ENCODE measurements at places on chromosomes 7 and 10.

DNA sequence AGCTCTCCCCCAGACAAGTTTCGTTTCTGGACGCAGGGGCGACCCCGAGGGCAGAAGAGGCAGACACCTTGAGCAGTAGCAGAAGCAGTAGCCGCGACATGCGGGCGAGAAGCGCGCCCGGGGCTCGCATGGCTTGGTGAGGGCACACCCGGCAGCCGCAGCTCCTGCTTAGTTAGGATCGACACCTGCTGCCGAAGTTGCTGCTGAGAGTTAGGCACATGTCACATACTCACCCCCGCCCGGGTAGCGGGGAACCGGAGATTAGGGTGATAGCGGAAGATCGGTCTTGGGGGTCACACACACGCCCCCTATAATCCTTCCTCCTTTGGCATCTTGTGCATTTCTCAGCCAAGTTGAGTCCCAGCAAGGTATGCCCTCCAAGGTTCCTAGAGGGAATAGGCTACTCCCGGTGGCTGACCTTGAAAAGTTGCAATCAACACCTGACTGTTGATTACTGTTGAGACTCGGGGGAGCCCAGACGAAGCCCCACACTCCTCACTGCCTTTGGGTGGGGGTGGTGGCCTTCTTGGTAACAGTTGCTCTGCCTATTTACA lies 668 bp downstream of the GPR37 start:
- DNase-seq = no peak

- no peak for DNase-seq
Observed at GRCh38 chr7:123533929-123534382, 439 bp downstream of the IQUB start.

- peak; percentile 98 for DNase-seq
Observed at GRCh38 chr7:2018569-2019460, 213.9 kb downstream of the MAD1L1 start.

GRCh38 chr7:29401769-29402168 lies 161.9 kb upstream of the PRR15 start:
- no peak for DNase-seq

- DNase-seq = peak; percentile 28
Observed at GRCh38 chr7:65809259-65809981, 63.5 kb upstream of the VKORC1L1 start.

GRCh38 chr7:2403718-2404648 lies 572 bp downstream of the CHST12 start:
- peak; percentile 60 for DNase-seq

DNA sequence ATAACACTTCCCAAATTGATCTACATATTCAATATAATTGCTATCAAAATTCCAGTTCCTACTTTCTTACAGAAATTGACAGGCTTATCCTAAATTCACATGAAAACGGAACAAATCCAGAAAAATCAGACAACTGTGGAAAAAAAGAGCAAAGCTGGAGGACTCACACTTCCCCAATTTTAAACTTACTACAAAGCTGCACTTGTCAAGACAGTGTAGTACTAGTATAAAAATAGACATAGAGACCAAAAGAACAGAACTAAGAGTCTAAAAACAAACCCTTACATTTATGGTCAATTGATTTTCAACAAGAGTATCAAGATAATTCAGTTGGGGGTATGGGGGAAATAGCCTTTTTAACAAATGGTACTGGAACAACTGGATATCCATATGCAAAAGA lies 27.5 kb downstream of the LMBR1 start:
- DNase-seq = no peak

- peak; percentile 87 for DNase-seq
Observed at GRCh38 chr10:67772894-67773511, 65.0 kb downstream of the DNAJC12 start.

DNA sequence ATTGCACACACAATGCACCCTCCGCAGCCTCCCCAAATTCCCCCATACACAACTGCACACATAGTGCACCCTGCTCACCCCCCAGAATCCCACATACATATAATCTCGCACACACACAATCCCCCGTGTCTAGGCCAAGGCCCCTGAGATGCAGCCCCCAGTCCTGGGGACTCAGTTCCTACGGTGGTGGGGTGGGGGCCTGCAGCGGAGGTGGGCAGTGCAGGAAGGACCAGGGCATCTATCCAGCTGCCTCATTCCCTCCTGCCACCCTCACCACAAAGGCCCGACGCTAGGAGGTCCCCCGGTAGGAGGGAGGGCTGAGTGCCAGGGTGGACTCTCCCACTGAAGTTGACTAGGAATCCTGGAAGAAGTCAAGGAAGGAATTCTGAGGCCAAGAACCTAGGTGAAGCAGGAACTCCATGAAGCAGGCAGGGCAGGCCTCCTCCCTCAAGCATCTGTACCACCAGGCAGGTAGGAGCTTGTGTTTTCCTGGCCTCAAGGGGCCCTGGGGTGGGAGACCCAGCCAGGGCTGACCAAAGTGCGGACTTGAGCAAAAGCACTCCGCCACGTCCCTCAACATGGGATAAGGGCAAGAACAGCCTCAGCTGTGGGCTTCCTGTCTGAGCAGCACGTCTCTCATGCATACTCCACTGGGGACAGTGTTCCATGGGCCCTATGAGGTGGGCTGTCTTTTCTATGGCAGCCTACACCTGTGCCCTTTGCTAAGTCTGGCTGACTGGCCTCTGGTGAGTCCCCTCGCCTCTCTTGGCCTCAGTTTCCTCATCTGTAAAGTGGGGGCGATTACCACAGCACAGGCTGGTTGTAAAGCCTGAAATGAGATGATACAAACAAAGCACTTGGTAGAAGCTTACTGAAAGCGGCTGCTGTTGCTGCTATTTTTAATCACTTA lies 145.7 kb downstream of the MAPK8 start:
- no peak for DNase-seq

GRCh38 chr10:29895456-29895855 lies 163.9 kb downstream of the JCAD start:
- no peak for DNase-seq

- no peak for DNase-seq
Observed at GRCh38 chr7:73967832-73968290, 60.1 kb upstream of the ELN start.

DNA sequence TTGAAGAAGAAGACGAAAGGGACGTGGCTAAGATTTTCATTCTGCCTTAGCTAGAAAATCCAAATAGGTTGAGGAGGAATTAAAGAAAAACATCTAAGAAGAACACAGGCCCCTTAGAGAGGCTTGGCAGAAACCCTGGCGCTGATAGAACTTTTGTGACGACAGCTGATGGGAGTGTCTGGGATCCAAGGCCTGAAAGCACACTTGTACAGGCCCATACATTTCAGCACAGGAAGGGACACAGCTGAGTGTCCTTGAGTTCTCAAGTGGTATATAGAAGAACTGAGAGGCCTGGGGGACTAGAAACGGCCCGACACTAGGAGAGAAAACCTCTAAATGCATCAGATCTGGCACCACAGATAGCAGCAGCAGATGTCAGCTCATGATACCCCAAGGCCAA lies 39.5 kb downstream of the PRPS1L1 start:
- no peak for DNase-seq

- DNase-seq = no peak
Observed at GRCh38 chr7:142876991-142877910, 8.3 kb downstream of the TRPV6 start.

DNA sequence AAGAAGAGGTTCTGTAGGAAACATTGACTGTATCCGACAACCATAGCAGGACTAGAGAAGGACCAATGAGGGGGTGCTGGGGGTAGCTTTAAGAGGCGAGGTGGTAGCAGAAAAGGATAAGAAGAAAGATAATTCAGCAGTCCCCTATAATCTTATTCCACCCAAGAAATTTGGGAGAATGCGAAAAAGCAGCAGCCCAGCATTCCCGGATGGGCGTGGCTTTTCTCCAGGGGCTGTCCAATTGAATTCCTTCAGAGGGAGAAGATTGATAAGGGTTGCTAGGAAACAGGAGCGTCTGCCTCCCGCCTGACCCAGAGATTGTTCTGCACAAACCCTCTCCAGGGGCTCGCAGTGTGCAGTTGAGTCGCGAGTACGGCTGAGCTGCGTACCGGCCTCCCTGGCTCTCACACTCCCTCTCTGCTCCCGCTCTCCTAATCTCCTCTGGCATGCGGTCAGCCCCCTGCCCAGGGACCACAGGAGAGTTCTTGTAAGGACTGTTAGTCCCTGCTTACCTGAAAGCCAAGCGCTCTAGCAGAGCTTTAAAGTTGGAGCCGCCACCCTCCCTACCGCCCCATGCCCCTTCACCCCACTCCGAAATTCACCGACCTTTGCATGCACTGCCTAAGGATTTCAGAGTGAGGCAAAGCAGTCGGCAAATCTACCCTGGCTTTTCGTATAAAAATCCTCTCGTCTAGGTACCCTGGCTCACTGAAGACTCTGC lies at the start of gene GRM3:
Gene GRM3, plus strand, starts transcription at position 349 of the 721 bp plus-strand sequence. CDS start 121,237 bp downstream, outside the sequence.
- no peak for DNase-seq

- no peak for DNase-seq
Observed at GRCh38 chr10:42952931-42953683, 123.8 kb upstream of the RET start.

- DNase-seq = no peak
Observed at GRCh38 chr10:104309980-104310978, 28.0 kb downstream of the ITPRIP start.

DNA sequence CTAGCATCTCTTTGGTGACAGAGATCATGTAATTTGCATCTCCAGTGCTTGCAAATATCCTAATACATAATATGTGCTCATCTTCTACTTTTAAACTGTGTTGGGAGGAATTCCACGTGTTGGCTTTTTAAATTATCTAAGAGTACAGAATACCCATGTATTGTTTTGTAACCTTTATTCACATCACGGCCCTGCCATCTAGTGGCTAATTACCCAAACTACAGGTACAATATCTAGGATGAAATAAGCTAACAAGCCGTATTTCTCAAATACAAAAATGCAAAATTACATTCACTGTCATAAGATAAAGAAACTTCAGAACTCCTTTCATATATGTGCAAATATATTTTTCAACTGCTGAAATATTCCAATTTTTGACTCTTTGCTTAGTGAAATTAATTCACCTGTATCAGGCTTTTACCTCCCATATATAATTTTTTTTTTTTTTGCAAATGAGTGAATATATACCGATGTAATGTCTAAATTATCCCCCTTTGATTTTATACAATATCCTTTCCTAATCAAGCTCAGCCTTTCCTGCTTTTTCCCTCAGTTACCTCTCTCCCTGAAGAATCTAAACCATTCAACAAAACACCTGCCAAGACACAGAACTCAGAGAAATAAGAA lies 30.3 kb upstream of the LSM8 start:
- peak; percentile 75 for DNase-seq

- no peak for DNase-seq
Observed at GRCh38 chr10:75611993-75612372, 180.6 kb downstream of the LRMDA start.

GRCh38 chr10:43939389-43939938 lies 290.8 kb upstream of the ZNF32 start:
- DNase-seq = no peak

DNA sequence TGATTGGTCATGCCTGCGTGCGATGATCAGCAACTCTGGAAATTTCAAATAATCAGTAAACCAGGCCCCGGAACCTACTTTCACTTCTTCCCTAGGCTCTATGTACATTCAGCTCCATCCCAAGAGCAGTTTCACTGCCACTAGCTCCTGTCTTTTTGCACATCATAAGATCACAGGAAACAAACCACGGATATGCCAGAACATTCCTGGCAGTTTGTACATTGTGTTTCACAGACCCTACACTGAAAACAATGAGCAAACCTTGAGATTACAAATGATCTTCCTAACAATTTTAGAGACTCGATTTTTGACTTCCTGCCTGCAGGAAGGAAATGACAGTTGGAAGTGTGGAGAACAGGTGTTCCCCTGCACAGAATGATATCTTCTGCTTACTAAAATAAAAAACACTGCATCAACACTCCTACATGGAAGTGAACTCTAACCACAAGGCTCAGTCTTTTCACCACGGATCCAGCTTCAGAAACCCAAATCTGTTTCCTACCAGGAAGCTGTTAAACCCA lies 7.6 kb upstream of the TMEM236 start:
- DNase-seq = no peak

DNA sequence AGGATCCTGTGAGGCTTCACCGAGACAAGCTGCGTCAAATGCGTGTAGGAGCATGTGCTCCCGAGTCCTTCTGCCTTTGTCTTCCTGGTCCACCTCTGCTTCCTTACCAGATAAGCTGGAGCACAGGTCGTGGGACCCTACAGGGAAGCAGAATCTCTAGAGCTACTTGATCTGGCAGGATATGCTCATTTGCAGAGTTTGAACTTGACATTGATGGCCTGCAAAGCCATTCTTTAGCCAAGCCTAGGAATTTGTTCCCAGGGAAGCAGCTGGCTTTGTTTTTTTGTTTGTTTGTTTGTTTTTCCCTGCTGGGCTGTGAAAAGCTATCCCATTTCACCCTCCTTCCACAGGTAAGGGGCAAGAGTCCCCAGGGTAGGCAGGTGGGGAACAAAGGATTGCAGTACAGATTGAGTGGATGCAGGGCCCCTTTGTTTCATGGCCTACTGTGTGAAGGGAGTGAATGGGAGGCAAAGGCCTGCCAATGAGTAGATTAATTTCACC lies 200.0 kb upstream of the BMPER start:
- DNase-seq = no peak

GRCh38 chr7:5574770-5575269 lies 151.2 kb upstream of the TNRC18 start:
- DNase-seq = no peak

- no peak for DNase-seq
Observed at GRCh38 chr10:101767966-101768790, 7.7 kb downstream of the FGF8 start.

DNA sequence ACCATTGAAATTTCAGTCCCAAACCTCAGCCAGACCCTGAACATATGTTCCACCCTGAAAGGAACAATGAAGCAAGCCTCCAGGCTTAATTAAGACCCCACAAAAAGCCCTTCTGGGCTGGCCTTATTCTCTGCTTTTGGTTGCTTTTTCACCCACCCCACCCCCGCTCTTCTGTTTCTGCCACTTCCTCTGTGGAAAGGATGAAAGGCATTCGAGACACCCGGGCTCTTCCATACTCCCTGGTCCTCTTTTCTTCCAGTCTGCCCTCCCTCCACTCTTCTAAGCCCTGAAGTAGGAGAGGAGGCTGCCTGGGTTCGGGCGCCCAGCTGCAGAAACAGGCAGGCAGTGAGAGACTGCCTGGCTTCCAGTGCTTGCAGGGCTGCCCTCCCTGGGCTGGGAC lies 9.4 kb upstream of the FAM241B start:
- DNase-seq = no peak

GRCh38 chr7:96770758-96771157 lies 61.1 kb upstream of the SEM1 start:
- no peak for DNase-seq

- no peak for DNase-seq
Observed at GRCh38 chr10:132615341-132616169, 78.0 kb downstream of the INPP5A start.

DNA sequence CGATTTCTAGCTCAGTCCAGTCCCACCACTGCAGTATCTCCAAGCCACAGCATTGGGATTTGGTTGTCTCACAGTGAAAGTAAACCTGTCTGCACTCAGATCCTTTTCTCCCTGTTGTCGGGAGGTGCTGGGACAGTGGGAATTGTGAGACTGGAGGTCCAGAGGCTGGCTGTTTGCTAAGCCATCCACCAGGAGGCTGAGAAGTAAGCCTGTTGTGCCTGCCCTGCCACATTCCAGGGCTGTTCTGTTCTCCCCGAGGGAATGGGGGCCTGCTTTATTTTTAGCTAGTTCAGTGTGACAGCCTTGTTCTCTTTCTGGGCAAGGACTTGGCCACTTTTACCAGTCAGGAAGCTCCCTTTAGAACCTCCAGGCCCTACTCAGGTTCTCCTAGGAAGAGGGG lies 54.9 kb downstream of the HK1 start:
- DNase-seq = no peak

- no peak for DNase-seq
Observed at GRCh38 chr10:117137911-117138642, at the start of gene VAX1. TSS of gene VAX1 (minus strand) at chr10:117138270. CDS start at chr10:117138056, 214 bp downstream.

Measured in NB4 (cell line).